ENCODE measurements at places on chromosomes 7 and 10.

GRCh38 chr7:45564485-45564884 lies 9.7 kb upstream of the ADCY1 start:
- DNase-seq: no peak

- no peak for DNase-seq
Observed at GRCh38 chr10:80176526-80176925, 28.8 kb downstream of the ANXA11 start.

- no peak for DNase-seq
Observed at GRCh38 chr7:54743580-54743979, 15.4 kb downstream of the SEC61G start.

- DNase-seq: no peak
Observed at GRCh38 chr10:86653379-86653778, 968 bp upstream of the OPN4 start.

DNA sequence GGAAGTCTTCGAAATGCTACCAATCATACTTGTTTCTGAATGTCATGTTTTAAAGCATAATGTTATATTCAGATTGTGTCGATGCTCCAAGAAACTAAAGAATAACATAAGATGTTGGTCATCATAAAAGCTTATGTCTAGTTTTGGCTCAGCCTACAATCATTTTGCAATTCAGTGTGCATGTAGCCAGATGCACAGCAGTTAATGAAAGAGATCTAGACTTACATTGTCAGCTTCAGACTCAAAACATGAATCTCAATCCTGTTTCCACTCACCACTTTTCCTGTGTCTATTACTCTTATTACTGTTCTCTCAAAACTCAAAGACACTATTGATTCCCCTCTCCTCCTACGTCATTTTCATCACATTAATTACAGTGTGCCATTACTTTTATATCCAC lies 21.4 kb downstream of the TMEM196 start:
- DNase-seq: no peak

DNA sequence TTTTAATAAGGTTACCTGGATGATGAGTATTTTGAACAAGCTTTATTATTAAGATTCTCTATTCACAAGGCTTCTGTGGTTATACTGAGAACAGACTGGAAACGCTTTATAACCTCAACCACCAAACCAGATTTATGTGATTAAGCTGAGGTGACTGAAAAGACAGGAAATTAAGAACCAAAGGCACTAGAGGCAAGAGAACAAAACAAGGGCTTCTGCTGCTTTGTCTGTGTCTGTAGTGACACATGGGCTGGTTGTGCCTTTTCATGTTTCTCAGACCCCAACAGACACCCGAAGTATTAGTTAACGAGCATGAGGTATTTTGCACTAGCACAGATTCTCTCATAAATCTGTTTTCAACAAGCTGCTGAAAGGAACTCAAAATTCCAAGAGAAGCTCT lies 64.4 kb downstream of the RAPGEF5 start:
- DNase-seq: no peak

GRCh38 chr10:114335614-114336013 lies 68.7 kb downstream of the AFAP1L2 start:
- DNase-seq: no peak

DNA sequence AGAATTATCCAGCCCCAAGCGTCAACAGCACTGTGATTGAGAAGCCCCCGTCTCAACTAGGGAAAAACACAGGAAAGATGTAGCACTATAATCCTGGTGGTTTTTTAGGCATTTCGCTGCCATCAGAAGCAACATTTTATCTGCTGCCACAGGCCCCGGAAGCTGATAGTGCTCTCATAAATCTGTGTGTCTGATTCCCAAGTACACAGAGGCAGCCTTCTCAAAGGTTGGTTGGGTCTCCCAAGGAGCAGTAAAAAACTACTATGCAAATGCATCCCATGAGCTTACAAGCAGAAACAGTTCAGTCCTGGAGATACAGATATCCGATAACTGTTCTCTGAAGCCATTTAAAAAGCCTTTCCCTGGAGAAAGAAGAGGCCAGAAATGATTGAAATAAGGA lies 45.8 kb upstream of the LYZL1 start:
- DNase-seq: no peak

DNA sequence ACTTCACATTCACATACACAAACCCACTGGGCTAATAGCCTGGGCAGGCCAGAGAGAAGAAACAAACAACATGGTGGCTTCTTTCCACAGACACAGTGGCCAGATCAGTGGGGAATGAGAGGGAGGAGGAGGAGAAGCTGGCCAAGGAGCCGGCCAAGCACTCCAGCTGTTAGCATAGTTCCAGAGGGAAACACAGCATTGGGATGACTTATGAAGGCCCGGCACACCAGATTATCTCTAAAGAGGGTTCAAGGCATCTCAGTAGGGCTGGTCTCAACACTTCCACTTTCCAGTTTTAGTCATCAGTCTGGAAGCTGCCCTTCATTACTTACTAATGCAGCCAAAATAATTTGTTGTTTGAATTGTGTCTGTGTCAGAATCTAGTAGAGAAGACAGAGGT lies 42.1 kb upstream of the GPR26 start:
- no peak for DNase-seq

GRCh38 chr10:116371737-116372136 lies 47.5 kb downstream of the CCDC172 start:
- no peak for DNase-seq

All from NCI-H1092 treated with DMSO at 0.1 percent for 48 hours (cell line).